ENCODE measurements at places on chromosomes 12 and 14. TPM values are rescaled to one million over a fixed set of nuclear protein-coding genes. Genes with fewer than 3 reads are reported as not detected.

GRCh38 chr12:9049520-9050133 is 60.3 kb downstream of the KLRG1 start:
- DNase-seq: no peak

GRCh38 chr14:55799508-55800095 is 219.6 kb downstream of the KTN1 start:
- DNase-seq: no peak

DNA sequence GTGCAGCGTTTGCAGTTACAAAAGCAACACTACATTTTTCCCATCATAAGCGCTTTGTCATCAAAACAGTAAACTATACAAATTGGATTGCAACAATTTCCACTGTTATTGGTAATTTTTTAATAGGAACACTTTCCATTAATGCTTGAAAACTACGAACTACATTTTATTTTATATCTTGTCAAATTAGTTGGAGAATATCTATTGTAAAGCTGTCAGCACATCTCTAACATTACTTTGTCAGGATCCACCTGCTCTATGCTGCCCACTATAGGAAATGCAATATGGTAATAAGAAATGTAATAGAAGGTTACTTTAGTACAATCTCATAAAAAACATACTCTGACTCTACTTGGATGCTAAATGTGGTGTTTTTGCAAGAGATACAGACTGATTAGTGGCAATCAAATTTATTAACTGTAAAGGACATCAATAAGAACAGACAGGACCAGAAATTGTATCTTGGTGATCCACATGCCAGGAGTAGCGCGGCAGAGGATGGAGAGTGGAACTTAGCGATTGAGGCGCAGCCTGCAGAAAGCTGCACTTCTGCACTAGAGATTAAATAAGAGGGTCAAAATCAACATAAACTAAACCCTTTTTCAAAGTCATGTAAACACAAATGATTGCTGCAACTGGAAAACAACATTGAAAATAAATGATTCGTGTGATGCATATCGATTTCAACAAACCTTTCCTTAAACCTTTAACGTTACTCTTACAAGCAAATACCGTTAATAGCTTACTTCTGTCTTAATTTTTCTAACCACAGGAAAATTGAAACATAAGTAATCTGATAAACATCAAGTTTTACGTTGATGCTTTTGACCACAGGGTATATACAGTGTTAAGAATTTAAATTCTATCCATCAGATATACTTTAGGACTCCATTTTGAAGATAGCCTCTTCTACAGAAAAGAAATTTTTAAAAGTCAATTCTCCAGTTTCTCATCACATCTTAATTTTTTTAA is 3.6 kb upstream of the ARID2 start:
- DNase-seq: no peak

GRCh38 chr14:19729763-19730162 is 13.6 kb upstream of the OR4Q3 start:
- DNase-seq: no peak

GRCh38 chr14:24369463-24369862 is 1.5 kb downstream of the NFATC4 start:
- DNase-seq: no peak

- no peak for DNase-seq
Measured at GRCh38 chr12:75996861-75997447, 34.6 kb downstream of the PHLDA1 start.

GRCh38 chr12:41556176-41556575 is 368.1 kb downstream of the PDZRN4 start:
- no peak for DNase-seq

DNA sequence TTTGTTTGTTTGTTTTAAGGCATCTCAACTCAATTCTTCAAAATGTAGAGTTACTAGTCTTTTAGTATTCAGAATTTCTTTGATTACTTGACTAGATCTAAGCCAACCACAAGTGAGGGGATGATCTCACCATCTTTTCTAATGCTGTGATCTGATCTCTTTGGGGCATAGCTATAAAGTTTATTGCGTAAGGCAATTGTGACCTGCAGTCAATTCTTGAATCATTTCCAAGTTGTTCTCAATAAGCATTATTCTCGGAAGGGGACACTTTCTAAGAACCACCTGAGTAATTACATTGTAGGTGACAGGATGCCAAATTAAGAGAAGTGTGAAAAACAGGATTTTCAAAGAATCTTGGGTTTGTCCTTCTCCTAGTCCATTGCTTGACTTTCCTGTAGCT is 13.1 kb downstream of the DACT1 start:
- no peak for DNase-seq

DNA sequence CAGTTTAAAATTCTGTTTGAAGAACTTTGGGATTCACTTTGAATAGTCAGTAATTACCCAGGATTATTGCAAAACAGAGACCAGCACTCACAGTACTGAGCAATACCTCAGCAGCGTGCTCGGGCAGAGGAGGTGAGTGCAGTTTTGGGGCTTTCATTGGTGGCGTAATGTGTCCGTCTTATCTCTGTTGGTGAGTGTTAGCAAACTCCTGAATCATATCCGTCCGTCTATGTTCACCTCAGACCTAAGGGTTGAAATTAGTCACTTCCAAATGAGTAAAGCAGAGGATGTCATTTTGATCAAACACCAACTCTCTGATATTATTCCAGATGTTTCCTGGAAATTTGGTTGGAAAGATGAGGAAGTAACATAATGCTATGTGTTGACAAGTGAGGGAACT is 82.8 kb downstream of the BORCS5 start:
- no peak for DNase-seq

DNA sequence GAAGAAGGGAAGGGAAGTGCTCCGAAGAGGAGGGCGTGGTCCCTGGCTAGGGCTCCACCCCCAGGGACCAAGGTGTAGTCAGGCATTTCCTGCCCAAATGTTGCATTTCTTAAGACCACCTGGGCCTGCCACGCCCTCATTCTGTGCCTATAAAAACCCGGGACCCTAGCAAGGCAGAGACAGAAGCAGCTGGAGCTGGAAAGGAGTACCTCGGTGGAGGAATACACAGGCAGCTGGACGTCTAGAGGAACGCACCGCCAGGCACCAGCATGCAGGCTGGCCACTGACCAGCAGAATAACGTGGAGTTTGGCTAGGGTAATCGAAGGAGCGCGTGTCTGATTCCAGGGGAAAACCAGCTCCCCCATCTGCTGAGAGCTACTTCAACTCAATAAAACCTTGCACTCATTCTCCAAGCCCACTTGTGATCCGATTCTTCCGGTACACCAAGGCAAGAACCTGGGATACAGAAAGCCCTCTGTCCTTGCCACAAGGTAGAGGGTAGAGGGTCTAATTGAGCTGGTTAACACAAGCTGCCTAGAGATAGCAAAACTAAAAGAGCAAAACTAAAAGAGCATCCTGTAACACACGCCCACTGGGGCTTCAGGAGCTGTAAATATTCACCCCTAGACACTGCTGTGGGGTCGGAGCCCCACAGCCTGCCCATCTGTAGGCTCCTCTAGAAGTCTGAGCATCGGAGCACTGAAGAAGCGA is 21.0 kb downstream of the CFL2 start:
- DNase-seq: no peak

DNA sequence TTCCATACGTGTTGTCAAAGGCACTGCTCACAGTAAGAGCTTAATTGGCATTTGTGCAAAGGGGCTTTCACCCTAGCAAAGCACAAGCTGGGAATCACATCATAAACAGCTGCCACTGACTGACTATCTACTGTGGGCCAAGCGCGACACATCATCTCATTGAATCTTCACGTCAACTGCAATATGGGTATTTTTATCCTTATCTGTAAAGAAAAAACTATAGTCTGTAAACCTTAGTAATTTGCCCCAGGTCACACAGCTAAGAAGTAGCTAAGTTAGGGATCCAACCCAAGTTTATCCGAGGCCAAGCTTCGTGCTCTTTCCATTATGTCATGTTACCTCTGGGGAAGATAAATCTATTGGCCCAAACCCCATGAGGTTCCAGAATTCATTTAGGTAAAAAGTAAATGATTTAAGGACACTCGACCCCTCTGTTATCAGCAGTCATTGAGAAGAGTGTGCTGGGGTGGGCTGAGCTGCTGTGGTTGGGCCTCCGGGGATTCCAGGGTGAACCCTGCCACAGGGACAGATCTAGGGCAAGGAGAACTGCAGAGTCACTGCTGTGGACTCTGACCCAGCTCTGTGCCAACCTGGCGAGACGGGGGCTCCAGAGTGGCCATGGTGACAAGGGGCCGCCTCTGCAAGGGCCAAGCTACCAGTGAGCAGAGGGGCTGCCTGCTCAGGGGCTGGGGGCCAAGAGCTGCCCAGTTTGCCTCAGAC is 27.6 kb downstream of the NCKAP5L start:
- no peak for DNase-seq

- DNase-seq: no peak
Measured at GRCh38 chr14:70700955-70701585, 59.4 kb downstream of the TTC9 start.

DNA sequence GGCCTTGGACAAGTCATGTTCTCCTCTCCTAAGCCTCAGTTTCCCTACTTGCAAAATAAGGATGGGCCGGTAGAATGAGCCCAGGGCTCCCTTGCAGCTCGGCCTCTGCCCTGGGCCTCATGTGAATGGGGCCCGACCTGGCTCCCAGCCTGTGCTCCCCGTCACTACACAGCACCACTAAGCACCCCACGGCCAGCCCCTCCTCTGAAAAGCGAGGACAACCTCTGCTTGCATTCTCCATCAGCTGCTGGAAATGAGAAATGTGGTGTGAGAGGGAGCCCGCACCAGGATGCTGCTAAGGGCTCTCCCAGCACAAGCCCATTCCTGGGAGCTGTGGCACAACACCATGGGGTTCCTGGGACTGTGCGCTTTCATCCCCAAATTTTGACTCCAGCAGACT is 10.2 kb downstream of the SLC25A47 start:
- DNase-seq: no peak

- no peak for DNase-seq
Measured at GRCh38 chr12:22282283-22282682, 52.2 kb downstream of the ST8SIA1 start.

DNA sequence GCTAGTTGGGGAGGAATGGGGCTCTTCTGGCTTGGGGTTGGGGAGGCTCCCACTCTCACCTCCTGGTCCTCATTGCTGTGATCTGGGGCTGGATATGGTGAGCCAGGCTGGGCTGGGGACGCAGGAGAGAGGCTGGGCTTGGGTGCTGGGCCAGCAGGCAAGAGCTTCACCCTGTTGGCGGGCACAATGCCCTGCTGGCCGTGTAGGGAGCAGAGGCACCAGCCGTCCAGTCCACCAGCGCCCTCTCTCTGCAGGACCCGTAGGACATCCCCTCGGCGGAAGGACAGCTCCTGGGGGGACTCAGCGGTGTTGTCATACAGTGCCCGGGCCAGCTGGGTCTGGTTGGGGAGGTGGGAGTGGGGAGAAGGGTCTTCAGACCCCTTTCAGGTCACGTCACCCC is 4.5 kb downstream of the EFS start:
- DNase-seq: no peak

DNA sequence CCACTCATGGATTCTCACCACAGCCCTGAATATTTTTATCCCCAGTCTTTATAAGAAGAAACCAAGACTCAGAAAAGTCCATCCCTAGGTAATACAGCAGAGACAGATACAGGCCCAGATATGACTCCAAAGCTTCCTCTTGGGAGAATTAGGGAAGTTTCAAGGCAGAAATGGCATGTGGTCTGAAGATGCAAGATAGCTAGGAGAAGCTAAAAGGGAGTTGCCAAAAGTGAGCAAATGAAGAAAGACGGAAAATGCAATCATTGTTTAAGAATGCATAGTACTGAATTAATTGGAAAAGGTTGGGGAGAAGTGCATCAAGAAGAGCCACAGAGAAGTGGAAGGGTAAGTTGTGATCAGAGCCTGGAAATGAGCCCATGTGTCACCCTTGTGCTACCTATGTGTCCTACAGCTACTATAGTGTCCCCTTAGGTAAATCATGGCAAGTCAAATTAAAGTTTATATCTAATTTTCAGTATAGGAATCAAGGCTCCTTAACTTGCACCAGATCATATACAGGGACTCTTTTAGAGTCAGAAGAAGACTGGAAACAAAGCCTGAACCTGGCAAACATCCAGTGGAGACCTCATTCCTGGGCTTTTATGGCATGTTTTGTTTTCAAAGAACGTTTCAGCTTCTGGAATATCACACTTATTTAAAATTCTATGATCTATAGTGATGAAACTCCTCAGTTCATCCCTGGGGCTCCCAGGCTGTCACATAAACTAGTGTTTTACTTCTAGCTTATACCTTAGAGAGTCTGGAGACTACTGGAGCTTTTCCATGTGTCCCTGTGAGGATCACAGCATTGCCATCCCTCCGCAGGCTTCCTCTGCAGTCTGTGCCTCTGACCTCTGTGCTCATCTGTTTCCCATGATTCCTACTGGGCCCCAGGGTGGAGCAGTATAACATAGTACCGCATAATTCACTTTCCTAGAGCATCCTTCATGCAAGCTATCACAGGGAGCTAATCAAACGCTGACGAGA is 189.0 kb upstream of the CDKN3 start:
- DNase-seq: no peak

DNA sequence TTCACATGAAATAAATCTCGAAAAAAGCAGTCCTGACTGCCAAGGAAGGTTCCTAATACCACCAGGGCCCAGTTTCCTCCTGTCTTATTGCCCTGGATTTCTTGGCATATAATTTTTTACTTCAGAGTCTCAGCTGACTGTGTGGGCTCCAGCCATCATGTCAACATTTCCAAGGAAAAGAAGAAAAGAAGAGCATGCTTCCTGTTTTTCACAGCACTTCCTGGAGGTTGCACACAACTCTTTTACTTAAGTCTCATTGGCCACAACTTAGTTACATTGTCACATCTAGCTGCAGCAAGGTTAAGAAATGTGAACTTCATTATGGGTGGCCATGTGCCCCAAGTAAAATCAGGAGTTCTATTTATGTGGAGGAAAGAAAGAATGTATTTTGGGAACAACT is 24.3 kb downstream of the DACT1 start:
- no peak for DNase-seq

- DNase-seq: peak; percentile 96
Measured at GRCh38 chr14:95534299-95535225, at the start of gene GLRX5. TSS of gene GLRX5 (plus strand) at chr14:95535050. CDS start at chr14:95535090, 40 bp downstream.

DNA sequence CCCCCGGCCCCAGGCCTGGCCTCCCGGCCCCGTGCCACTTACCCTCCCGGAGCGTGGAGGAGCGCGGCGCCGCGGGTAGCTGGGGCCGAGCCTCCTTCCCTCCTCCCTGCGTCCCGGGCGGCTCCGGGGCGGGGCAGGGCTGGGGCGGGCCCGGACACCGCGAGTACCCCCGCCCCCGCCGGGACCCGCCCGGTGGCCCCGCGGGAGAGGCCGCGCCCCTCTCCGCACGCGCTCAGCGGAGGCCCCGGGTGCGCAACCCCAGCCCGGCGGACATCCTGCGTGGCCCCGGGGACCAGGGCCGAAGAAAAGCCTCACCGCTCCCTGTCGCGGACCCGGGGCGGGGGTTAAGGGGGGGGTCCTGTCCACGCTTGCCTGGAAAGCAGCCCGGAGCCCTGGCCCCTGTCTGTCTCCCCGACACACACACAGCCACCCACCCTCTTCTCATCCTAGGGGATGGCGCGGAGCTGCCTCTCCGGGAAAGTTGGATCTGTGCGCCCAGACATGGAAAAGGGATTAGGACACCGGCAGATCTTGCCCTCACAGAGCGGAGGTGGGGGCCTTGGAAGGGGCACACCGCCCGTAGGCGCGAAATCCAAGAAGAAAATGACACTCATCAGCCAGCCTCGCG is at the start of gene SYNE3:
Gene SYNE3, minus strand, starts transcription at position 97 of the 628 bp plus-strand sequence. CDS start 40,829 bp downstream, outside the sequence.
- no peak for DNase-seq

The ANAPC5 gene
- 117 TPM for total RNA-seq

The TMEM132D gene
- 0.07 TPM for total RNA-seq

The CIROP gene
- not detected for total RNA-seq

The BCL2L2 gene
- total RNA-seq: 27.9 TPM

The RDH16 gene
- total RNA-seq: 1.3 TPM

The PWP1 gene
- total RNA-seq: 32.7 TPM

The GCH1 gene
- 3.1 TPM for total RNA-seq

The KRT71 gene
- total RNA-seq: not detected
